Right renal pelvis (tissue), 4 donors: ENCODE measurements at places on chromosomes 16 and 17. TPM values are rescaled to one million over a fixed set of nuclear protein-coding genes. Genes with fewer than 3 reads are reported as not detected.

- DNase-seq = no peak
Measured at GRCh38 chr17:55664287-55664686, 58.4 kb downstream of the TMEM100 start.

DNA sequence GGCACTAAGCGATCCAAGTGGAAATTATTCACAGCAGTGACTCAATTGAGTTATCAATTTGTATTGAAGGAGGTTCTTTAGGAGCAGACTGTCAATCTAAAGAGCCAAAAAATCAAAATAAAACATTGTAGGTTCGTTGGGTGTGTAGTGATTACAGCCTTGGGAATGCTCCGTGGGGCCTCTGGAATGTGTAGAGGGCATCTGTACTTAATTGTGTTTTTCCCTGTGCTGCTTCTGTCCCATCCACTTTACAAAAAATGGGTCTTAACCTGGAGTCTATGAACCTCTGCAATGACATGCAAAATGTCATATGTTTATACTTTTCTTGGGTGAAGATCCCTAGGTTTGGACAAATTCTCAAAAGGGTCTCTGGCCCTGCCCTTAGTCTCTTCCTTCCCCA, 215.1 kb downstream of the CCDC182 start:
- DNase-seq = no peak

TMEM92 gene
- polyA plus RNA-seq = 1.7 TPM

DNA sequence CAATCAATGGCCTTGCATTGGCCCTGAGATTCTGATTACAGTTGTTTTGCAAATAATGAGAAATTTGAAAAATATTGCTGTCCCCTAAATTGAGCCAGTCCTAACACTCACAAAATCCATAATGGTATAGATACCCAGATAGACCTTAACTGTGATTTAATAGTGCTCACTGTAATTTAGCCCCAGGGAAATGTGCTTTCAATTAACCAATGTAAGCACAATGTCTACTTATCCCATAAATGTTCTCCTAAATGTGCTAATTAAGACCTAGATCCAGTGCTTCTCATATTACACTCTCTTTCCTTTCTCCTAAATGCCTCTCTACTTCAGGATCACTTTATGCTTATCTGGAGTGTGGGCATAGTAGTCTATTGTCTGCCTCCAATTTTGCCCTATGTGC, 417.8 kb upstream of the CCL2 start:
- DNase-seq = no peak
